ENCODE measurements at places on chromosomes 1 and 21.

- no peak for DNase-seq
Measured at GRCh38 chr1:100010804-100011203, 41.0 kb downstream of the SLC35A3 start.

DNA sequence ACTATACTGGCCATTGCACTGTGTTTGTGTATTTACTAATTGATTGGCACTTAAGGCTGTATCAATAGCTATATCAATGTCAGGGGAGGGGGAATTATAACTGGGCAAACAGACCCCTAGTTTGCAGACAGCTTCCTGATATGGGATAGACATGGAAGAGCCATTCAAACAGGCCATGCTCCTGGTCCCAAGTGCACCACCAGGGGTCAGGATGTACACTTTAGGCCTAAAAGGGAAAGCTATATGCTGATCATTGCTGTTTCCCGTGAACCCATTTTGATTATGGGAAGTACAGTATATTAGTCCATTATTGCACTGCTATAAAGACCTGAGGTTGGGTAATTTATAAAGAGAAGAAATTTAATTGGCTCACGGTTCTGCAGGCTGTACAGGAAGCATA is 124.9 kb upstream of the BACE2 start:
- no peak for DNase-seq

- DNase-seq, result no peak
Measured at GRCh38 chr1:23344987-23345472, 946 bp upstream of the HNRNPR start.

DNA sequence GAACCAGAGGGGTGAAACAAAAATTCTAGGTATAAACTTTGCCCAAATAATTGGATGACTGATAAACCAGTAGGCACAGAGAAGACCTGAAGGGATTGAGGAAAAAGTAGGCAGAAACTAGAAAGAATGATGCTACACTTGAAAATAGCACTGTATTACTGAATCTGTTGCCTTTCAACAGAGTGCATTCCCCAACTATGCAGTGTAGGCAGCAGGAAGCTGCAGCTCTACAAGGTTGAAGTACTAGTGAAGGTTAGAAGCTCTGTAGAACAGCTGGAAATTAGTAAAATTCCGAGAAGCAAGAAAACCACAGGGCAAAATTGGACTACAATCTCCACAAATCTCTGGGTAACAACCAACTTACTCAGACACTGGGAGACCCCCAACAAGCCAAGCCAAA is 27.4 kb downstream of the ZNF644 start:
- DNase-seq, result no peak

GRCh38 chr21:42440187-42440792 is 36.6 kb downstream of the UBASH3A start:
- no peak for DNase-seq

- no peak for DNase-seq
Measured at GRCh38 chr1:177571485-177572076, 398.3 kb downstream of the SEC16B start.

GRCh38 chr1:150799089-150799488 is 9.0 kb downstream of the CTSK start:
- DNase-seq, result no peak

Measured in activated CD4-positive, CD25-positive, alpha-beta regulatory T cell treated with anti-CD3 and anti-CD28 coated beads, Interleukin-2, amount 50 U/mL, for 16 hours (primary cell).